ENCODE measurements at places on chromosomes 6 and 20. TPM values are rescaled to one million over a fixed set of nuclear protein-coding genes. Genes with fewer than 3 reads are reported as not detected.

GRCh38 chr6:130547723-130548122 lies 181.9 kb downstream of the TMEM200A start:
- no peaks in the 10 kb centered on the region for H3K27me3 ChIP-seq
- no peak for DNase-seq

DNA sequence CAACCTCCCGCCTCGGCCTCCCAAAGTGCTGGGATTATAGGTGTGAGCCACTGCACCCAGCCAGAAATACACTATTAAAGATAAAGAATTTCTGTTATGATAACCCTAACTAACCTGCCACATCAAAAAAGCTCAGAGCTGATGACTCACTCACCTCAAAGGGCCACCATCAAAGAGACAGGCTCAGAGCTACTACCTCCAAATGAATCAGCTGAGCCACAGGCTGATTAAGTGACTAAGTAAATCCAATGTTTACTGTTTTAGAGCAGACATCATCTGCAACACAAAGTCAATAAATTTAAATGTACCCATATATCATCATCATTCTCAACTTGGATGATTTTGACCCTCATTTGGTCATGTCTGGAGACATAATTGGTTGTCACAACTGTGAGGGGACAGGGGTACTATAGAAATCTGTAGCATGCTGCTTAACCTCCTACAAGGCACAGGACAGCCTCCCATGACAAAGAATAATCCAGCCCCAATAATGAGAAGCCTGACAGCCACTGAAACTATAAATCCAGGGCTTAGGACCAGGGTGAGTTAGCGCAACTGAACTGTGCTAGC lies 106.5 kb downstream of the ATP9A start:
- no peak overlapping the region for H3K4me3 ChIP-seq
- H3K27ac ChIP-seq = no peak overlapping the region
- no peaks in the 10 kb centered on the region for H3K4me1 ChIP-seq
- peaks cover 13% of the 10 kb centered on the region for H3K36me3 ChIP-seq

DNA sequence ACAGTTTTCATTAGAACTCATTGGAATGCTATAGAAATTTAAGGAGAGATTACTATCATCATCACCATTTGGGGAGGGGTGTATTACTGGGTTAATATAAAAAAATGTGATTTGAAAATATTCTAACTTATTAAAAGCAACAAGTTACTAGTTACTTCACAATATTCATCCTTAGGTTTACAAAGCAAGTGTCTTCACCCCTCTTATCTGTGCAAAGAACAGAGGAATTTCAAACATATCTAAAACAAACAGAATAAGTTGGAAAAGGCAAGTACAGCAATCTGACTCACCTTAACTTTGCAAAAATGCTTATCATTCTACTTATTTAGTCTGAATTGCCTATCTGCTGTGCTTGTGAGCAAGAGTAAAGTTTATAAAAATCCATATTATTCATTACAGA lies 32.9 kb downstream of the DCBLD1 start:
- DNase-seq = no peak
- no peak overlapping the region for H3K4me3 ChIP-seq

The RIPPLY2 gene
- total RNA-seq = not detected
